ENCODE measurements at places on chromosomes 2 and 18.

DNA sequence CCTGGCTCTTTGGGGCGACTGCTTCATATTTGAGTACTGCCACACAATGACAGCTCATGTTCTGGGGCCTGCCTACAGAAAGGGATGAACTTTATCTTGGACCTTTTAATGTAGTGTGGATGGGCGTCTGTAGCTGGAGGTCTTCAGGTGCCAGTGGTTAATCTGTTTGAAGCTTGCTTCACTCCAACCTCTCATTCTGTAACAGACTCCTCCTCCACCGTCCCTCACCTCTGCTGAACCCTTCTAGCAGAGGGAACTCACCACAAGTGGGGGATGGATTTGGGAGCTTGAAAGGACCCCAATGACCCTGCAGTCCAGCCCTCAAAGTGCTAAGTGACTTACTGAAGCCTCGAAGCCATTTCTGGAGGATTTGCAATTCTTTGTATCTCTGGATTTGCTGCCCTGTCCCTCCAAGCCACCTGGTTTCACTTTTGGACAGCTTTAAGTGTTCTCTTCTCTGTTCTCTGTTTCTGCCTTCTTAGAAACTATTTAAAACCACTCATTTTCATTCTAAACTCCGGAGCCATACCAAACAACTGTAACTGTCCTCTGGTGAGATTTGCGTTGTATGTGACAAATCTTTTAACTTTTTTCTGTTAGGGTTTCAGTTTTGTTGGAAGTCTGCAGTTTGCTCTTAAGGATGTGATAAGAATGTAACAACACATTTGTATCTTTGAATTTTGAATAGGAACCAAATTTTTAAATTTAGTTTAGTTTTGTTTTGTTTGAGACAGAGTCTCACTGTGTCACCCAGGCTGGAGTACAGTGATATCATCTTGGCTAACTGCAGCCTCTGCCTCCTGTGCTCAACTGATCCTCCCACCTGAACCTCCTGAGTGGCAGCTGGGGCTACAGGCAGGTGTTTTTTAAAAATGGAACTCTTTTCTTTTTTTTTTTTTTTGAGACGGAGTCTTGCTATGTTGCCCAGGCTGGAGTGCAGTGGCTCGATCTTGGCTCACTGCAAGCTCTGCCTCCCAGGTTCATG lies 37.0 kb upstream of the CASP8 start:
- DNase-seq, result peak; percentile 57

DNA sequence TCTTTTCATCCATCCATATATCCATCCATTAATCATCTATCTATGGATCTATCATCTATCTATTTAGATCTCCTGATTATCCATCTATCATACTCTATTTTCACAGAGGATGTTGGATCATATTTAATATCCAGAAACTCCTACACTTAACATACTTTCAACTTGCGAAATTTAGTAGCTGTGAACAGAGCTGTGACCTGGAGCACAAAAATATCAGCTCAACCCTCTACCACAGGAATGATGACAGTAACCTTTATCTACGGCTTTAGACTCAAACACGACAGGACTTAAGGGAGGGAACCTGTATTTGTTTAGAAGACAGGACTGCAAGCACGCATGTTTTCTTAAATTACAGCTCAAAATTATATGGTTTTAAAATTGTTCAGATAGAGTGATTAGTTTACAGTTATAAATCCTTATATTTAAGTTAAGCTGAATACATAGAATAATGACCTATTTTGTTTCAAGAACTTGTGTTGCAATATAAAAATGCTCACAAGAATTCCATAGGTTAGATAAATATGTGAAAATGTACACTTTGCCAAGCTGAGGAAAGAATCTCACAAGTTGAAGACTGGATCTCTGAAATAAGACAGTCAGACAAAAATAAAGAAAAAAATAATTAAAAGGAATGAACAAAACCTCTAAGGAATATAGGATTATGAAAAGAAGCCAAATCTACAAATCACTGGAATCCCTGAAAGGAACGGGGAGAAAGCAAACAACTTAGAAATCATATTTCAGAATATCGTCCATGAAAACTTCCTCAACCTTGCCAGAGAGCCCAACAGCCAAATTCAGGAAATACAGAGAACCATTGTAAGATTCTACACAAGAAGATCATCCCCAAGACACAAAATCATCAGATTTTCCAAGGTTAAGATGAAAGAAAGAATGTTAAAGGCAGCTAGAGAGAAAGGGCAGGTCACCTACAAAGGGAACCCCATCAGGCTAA lies 142.0 kb downstream of the COL6A3 start:
- DNase-seq, result no peak

DNA sequence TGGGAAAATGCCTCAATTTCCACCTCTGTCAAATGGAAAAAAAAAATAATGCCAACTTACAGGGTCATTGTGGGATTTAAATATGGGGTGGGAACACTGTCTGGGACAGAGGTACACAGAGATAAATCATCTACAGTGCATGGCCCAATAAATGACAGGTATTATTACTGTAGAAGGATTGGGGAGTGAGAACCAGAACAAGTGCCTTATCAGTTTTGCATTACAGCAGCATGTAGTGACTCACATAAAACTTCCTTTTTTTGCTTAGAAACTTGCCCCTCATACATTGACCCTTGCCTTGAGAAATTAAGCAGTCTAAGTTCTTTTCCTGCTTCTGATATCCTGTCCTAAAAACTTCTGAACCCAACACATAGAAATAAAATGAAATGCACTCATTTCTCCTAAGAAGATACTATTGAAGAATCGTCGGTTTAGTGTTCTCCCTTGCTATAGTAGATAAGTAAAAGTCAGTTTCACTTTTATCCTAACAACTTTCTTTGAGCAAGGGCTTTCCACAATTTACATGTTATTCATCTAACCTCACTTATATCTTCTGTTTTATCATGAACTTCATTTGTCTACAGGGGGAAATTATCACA lies 121.0 kb upstream of the HAAO start:
- peak; percentile 85 for DNase-seq

- DNase-seq, result no peak
Measured at GRCh38 chr2:200786423-200786822, 25.3 kb upstream of the BZW1 start.

- DNase-seq, result no peak
Measured at GRCh38 chr18:79366177-79367094, 29.3 kb upstream of the NFATC1 start.

DNA sequence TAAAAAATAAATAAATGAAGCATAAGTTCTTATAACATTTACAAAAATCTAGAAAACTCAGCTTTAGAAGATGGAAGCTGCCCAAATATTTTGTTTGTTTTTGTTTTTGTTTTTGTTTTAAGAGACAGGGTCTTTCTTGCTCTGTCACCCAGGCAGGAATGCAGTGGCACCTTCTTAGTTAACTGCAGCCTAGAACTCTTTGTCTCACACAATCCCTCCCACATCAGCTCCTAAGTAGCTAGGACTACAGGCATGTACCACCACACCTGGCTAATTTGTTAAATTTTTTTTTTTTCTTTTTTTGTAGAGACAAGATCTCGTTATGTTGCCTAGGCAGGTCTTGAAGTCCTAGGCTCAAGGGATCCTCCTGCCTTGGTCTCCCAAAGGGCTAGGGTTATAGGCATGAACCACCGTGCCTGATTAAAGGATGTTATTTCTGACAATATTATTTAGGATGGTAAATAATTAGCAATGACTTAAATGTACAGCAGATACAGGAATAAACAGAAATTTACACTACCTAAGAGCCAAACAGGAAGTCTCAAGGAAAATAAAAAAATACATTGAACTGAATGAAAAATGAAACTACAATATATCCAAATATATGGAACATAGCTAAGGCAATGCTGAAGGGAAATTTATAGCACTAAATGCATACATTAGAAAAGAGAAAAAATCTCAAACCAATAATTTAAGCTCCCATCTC lies 17.2 kb downstream of the SESTD1 start:
- peak; percentile 59 for DNase-seq

DNA sequence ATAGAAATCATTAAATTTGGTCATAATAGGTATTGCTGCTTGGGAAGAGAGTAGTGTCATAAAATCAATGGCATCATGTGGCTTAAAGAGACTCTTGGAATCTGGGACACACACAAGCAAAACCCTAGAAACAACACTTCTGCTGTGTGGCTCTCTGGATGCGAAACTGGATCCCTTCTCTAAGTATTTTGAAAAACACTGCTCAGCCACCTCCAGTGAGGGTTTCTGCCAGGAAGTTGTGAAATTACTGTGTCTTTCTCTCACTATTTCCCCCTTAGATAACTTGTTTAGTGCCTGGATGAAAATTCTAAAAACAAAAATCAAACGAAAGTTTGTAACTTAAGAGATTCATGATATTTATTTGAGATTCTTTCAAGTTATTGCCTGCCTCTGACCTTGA lies 163.8 kb downstream of the RHBDD1 start:
- no peak for DNase-seq

GRCh38 chr2:79612999-79613398 lies 100.1 kb downstream of the CTNNA2 start:
- peak; percentile 53 for DNase-seq

DNA sequence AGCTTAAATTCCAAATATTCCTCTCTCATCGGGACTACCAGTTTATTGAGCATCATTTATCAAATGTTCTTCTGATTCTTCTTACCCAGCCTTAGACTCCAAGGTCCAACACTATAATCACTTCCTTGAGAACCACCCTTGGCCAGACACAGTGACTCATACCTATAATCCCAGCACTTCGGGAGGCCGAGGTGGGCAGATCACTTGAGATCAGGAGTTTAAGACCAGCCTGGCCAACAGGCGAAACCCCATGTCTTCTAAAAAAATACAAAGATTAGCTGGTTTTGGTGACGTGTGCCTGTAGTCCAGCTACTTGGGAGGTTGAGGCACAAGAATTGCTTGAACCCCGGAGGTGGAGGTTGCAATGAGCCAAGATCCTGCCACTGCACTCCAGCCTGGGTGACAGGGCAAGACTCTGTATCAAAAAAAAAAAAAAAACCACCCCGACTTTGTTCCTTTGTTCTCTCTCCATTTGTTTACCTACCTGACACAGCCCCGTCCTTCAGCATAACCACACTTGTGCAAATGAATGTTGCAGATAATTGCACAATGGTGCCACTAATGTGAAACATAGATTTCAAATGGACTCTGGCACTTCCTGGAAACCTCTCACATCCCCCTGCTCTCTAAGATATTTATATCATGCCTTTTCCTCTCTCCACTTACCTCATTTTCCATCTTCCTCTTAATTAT lies 38.9 kb upstream of the LPIN2 start:
- peak; percentile 31 for DNase-seq

DNA sequence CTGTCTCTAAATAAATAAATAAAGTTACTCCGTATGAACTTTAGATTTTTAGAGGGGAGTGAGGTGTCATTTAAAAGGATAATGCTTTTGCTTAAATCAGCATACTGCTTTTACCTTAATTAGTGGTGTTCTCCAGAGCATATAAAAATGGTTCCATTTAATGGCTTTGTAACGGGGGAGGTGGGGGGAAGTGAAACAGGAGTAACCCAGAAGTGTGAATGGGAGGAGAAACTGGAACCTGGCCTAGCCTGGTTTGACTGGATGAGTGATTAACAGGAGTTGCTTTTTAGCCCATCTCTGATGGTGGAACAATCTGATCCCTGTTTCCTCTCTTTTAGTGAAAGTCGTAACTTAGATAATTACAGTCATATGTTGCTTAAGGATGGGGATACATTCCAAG lies 1.6 kb downstream of the CNDP2 start:
- no peak for DNase-seq

DNA sequence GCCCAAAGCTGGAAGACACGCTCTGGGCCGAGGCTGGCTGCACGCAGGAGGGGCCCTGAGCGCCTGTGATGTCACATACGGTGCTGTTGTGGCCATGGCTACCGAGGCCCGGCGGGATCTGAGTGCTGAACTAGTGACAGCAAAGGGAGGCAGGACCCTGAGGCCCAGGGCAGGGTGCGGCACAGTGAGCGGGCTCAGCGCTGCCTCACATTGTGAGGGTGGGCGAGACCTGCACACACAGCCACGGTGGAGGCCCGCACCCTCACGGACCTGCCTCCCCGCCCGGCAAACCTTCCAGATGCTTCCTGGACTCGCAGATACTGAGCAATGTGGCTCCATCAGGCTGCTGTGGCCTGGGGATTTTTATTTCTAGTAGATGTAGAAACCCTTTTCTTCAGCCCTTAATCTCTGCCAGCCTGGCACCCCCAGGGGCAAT lies 133.8 kb upstream of the CTDP1 start:
- no peak for DNase-seq

GRCh38 chr2:207269038-207269437 lies 103.3 kb upstream of the KLF7 start:
- DNase-seq, result no peak

GRCh38 chr2:46708492-46708891 lies 207.1 kb downstream of the MCFD2 start:
- no peak for DNase-seq

- DNase-seq, result no peak
Measured at GRCh38 chr18:23523429-23524212, 20.3 kb downstream of the RMC1 start.

DNA sequence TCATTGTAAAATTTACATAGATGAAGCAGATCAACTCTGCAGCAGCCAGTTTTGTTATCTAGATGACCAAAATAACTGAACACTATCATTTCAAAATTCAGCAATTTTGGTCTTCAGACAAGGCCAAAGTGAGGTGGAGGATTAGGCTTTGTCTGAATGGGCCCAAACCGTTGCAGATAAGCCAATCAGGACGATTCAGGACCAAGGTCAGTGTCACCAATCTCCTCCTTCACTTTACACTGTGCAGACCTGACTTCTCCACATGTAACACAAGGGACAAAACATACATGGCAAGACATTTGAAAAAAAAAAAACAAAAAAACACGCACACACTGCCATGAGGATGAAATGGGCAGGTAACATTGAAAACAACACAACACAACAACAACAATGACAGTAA lies 211.2 kb downstream of the NAPG start:
- DNase-seq, result peak; percentile 59

- no peak for DNase-seq
Measured at GRCh38 chr2:151849413-151850010, 21.3 kb upstream of the ARL5A start.

GRCh38 chr2:26608557-26608956 lies 32.6 kb downstream of the CIB4 start:
- no peak for DNase-seq

DNA sequence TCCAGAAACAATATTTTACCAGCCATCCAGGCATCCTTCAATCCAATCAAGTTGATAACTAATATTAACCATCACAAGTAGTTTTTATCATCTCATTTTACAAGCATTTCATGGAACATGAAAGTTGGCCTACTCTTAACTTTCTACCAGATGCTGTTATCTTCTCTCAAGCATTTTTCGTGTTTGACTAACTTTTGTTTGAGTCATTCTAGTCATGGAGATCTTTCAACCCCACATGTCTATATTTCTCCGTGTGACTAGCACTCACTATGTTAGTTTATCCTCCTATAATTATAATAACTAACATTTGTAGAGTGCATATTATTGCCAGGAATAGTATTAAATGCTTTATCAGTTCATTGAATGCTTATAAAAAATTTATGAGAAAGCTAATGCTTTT lies 307.0 kb upstream of the CWC22 start:
- no peak for DNase-seq

GRCh38 chr2:8552293-8552801 lies 129.5 kb upstream of the ID2 start:
- no peak for DNase-seq

GRCh38 chr2:176584333-176584732 lies 315.1 kb downstream of the MTX2 start:
- no peak for DNase-seq

Data from OCI-M1 (cell line).